D721Med (cell line): ENCODE measurements at places on chromosomes 3 and 15.

DNA sequence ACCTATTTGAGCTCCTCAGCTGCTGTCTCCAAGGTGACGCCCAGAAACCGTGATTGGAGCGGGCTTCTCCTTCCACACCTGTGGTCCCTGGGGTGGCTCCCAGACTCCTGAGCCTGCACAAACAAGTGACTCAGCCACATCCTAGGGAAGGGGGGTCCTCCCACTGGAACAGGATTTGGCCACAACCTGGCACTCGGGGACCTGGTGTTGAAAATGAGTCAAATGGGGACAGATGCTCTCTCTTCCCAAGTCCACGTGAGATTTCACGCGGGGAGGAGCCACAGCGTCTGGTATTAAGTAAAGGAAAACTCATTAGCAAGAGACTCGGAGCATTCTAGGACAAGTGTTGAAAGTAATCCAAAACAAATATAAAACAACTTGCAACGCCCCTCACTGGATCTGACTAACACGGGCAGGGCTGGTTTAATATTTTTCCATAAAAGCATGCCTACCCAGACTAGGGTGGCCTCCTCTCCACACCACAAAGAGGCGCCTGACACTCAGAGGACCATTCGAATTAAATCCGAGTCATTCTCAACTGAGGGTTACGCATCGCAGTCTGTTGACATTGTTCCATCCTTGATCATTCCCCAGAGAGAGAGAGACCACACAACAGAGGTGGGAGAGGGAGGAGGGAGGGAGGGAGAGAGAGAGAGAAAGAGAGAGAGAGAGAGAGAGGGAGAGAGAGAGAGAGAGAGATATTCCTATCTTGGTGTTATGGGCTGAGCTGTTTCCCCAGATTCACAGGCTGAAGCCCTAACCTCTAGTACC lies 74.4 kb downstream of the MGLL start:
- no peak for DNase-seq

GRCh38 chr3:57570878-57571277 lies 14.8 kb downstream of the PDE12 start:
- DNase-seq = no peak

DNA sequence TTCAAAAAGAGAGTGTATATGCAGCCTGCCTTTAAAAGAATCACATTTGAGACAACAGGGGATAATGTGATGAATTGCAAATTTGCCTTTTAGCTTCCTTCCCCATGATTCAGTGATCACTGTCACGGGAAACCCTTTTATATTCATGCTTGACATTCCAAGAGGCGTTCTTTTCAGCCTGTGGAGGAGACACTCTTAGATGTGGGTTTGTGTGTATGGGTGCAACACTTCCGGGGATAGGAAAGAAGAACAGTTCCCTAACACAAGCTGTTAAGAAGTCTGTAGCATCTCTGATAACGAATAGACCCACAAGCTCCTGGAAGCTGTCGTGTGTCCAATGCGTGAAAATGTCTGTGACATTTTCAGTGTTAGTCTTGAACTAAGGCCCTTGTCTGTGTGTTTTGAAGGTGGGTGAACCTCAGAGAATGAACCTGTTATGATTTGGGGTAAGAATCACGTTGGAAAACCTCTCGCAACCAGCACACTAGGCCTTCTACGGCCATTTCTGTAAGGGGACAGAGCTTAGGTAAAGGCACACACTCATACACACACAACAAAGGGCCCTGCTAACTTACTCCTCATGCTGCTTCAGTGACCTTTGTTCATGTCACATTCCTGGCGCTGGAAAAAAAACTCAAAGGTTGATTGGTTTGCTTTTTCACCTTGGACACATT lies 229.2 kb upstream of the ST8SIA2 start:
- DNase-seq = no peak

GRCh38 chr3:39900462-39901002 lies 91.1 kb downstream of the MYRIP start:
- no peak for DNase-seq

DNA sequence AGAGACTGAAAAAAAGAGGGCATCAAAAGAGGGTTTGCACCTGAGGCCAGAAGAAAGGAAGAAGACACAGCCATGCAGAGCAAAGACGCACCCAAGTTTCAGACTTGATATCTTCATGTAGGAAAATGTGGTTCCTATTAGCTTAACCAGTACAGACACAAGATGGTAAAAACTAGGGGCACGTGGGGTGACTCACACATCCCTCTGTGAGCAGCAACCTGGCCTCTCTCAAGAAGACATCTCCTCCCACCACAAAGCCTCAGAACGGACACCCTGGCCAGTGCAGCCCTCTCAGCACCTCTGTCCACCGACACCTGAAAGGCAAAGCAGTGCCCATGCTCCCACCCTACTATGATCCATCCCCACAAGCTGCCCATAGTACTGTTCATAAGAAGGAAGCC lies 33.3 kb downstream of the GLB1 start:
- no peak for DNase-seq

GRCh38 chr3:10289787-10290355 lies 2.9 kb downstream of the GHRL start:
- no peak for DNase-seq

- DNase-seq = no peak
Measured at GRCh38 chr3:41265823-41266273, 66.5 kb downstream of the CTNNB1 start.

DNA sequence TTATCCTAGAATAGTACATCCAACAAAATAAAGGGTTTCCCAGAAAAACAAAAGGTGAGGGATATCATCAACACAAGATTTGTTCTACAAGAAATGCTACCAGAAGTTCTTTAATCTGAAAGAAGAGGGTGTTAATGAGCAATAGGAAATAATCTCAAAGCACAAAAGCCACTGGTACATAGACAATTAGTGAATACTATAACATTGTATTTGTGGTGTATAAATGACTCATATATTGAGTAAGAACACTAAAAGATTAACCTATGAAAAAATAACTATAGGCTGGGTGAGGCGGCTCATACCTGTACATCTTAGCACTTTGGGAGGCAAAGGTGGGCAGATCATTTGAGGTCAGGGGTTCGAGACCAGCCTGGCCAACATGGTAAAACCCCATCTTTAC lies 210.2 kb upstream of the SLITRK3 start:
- DNase-seq = no peak

- DNase-seq = no peak
Measured at GRCh38 chr3:184296616-184297015, 2.4 kb upstream of the PSMD2 start.

DNA sequence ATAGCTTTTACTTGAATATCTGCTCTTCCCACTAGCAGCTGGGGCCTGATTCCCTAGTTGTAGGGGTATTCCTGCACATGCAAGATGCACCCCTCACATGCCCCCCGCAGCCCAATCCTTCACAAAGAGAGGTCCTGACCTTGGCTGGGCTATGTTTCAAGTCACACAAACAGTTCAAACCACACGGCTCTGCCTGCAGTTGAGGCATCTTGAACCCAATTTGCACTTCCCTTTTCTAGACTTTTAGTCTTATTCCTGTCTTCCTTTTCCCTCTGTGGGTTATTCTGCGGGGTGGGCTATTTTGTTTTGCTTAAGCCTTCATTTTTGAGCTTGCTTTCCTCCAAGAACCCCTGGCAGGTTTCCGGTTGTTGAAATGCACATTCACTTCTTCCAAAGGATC lies 13.3 kb upstream of the CCR1 start:
- DNase-seq = no peak

DNA sequence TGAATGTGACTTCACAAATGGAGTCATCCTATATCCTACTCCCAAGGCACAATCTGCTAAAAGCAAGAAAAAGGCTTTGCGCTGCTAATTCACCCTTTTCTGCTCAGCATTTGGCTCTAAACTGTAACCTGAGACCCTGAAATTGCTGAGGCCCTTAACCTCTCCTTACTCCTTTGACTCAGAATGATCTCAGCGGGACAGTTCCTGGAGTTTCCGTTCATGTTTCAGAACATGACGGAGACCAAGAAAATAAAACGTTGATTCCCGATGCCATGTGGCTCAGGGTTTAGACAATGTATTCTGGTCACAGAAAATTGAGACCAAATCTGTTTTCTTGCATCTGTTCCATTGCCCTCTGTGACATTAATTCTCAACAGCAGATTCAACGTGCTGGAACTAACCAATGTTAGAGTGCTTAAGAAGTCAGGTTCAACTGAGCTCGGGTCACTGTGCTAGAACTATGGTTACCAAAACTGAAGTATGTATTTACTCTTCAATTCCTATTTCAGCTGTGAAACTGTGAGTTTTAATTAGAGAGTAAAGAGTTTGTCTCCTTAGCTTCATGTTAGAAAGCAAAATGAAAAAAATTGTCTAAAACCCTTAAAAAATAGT lies 45.4 kb upstream of the TMC3 start:
- no peak for DNase-seq

GRCh38 chr15:61309617-61310016 lies 80.5 kb upstream of the RORA start:
- DNase-seq = no peak

DNA sequence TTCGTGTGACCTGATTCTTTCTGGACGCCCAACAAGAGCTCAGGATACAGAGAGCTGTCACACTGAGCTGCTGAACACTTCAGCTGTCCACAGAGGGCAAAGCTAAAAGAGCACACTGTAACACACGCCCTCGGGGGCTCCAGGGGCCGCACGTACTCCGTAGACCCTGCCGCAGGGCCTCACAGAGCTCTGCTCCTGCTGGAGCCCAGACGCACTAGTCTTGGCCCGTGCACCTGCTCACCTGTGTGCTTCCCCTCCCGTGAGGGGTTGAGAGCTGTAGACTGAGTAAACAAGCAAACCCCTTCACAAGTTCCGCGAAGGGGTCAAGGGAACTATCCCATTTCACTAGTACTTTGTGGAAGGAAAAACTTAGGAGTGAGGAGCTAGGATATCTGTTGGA lies 30.7 kb upstream of the TUSC7 start:
- no peak for DNase-seq

GRCh38 chr3:188508454-188508853 lies 354.5 kb downstream of the LPP start:
- no peak for DNase-seq
